ENCODE measurements at places on chromosomes 2 and 18.

DNA sequence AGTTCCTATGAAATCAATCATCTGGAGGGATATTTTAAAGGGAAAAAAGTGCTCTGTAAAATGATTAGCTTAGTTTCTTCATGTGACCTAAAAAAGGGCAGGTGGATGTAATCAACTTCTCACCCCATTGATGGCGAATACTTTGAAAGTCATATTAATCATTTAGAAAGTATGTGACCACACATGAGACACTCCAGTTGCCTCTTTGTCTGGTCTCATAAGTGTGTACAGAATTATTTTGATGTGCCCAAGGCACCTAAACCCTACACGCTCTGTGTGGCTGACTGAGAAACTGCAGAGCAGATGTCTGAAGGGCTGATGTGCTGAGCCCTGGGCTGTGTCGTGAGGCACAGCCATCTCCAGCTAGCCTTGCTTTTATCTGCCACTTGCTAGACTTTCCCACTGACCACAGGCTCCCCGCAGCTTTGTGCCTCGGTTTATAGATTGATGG, 26.9 kb downstream of the SGPP2 start:
- no peak for DNase-seq

DNA sequence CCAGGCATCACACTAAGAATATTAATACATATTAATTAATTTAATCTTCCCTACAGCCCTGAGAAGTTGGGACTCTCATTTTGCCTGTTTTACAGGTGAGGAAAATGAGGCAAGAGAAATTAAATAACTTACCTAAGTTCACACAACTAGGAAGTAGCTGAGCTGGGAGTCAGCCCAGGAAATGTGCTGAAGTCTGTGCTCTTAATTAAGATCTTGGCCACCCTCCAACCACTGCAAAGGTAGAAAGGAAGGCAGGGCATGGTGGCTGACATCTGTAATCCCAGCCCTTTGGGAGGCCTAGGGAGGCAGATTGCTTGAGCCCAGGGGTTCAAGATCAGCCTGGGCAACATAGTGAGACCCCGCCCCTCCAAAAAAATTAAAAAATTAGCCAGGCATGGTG, 12.9 kb upstream of the MGAT4A start:
- no peak for DNase-seq

DNA sequence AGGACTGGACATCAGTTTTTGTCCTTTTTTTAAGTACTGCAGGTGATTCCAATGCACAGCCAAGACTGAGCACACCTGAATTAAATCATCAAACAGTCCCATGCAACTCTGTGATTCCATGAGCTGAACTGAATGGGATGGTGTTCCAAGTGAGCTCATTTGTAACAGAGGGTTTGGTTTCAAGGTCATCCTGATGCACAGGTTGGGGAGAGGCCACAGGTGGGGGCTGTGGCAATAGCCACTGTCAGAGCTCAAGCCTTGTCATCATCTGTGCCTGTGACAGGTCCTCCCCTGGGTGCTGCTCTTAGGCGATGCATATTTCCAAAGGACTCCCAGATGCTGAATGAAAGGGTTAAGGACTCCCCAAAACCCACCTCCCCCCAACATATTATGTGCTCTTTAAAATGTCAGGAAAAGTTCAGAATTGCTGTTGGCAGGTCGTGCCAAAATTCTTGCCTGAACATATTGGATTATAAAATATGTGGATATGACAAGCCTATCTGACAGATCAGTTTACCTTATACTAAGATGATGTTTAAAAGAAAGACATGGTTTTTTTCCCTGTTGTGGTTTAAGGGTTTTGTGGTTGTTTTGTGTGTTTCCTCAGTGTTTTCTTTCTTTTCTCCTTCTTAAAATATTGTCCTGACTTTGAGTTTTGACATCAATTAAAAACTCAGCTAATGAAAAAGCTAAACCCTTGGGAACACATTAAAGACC, 263.5 kb upstream of the SIX2 start:
- DNase-seq, result no peak

- DNase-seq, result no peak
These were observed 615.7 kb downstream of the EPHA4 start for GRCh38 chr2:220956429-220956828.

DNA sequence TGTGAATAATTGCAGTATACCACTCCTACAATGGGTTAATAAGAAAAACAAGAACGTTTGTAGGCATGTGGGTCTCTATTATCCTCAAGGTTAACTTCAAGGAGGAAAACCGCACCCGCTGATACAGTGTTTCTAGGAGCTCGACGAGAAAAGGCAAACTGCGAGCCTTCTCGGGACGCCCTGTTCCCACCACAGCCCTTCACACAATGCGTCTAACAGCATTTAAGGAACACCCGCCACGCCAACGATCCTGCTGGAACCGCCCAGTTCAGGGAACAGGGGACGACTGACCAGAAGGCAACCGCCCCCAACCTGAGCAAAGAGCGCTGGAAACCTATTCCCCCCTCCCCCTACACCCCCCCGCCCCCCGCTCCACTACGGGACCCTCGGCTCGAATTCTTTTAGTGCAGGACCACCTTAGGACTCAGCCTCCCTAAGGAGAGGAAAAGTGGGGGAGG, 710 bp upstream of the TMSB10 start:
- peak; percentile 90 for DNase-seq

GRCh38 chr2:30201990-30202389, 29.3 kb upstream of the LBH start:
- DNase-seq, result no peak

- no peak for DNase-seq
These were observed 122.8 kb downstream of the ARL4C start for GRCh38 chr2:234374150-234374508.

- DNase-seq, result peak; percentile 74
These were observed 8.5 kb downstream of the RAB17 start for GRCh38 chr2:237581751-237582746.

DNA sequence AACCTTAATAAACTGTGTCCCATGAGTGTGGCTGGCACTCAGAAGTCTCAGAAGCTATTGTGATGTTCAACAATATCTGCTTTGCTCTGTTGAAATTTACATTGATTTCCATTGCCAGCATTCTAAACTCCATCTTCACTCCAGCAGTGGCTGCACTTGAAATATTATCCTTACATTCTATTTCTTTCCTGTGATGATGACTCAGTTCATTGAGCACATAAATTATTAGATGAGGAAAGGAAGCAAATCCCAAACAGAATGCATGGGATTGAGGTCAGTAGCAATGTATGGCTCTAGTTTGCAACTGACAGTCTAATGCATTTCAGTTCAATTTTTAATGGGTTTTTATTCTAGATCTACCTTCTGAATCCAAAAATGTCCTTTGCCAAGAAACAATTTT, 92.4 kb upstream of the TTN start:
- DNase-seq, result no peak

DNA sequence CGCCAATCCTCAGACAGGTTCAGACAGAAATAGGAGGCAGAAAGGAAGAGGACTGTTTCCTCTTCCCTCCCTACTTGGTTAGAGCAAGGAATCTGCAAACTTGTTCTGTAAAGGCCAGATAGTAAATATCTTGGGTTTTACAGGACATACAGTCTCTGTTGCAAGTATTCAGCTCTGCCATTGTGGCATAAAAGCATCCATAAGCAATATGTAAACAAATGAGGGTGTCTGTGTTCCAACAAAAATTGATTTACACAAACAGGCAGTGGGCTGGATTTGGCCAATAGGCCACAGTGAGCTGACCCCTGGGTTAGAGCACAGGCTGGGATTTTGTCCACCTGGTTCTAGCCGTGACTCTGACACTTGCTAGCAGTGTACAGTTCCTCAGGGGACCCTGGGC, 89.4 kb downstream of the NRP2 start:
- DNase-seq, result no peak

GRCh38 chr18:23950644-23951043, 63.9 kb upstream of the TTC39C start:
- DNase-seq, result no peak

GRCh38 chr18:74451148-74451547, 6.0 kb downstream of the DIPK1C start:
- DNase-seq, result no peak

- no peak for DNase-seq
These were observed 36.9 kb downstream of the MSH6 start for GRCh38 chr2:47819834-47820233.

DNA sequence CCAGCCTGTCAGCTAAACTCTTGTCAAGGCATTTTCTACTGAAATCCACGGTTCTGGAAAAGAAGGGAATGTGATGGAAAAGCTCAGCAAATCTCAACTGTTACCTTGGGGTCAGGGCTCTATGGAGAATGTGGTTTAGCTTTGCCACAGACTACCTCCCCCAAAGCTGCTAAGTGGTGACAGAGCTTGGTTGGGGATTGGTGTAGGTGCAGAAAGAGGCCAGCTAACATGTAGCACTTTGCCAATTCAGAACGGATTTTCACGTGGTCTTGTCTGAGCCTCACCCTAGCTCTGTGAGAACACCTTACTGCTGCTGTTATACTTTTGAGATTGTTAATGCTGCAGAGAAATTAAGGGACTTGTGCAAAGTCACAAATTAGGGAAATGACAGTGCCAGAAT, 331.1 kb downstream of the RND3 start:
- no peak for DNase-seq

DNA sequence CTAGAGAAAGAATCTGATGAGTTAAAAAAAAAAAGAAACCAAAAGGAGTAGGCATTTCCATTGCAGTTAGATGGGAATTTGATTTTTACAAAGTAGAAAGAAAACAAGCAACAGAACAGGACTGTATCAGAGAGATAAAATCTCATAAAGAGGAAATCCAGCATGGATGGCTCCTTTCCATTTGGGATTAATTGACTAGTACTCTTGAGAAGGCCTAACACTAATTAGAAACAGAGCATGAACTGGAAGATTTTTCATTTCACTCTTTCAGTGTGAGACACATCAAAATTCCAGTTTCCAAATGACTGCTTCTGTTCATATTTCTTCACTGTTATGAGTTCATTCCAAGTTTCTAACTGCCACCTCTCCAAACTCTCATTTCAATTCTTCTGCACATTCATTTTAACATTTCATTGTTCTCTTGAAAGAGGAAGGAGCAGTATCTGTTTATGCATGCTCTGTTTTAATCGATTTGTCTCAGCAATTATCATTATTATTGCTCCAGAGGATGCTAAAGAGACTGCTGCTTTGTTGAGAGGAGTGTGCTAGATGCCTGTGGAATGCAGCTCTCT, 108.8 kb upstream of the PIEZO2 start:
- no peak for DNase-seq

GRCh38 chr2:70516596-70516995, 37.0 kb downstream of the TGFA start:
- no peak for DNase-seq

All from lower lobe of right lung (tissue), 2 donors.